HTR-8/SVneo (cell line): ENCODE measurements at places on chromosomes 4 and X.

- DNase-seq = no peak
These were observed 179.7 kb downstream of the STIM2 start for GRCh38 chr4:27040356-27040755.

GRCh38 chrX:111543212-111543741 is 31.8 kb downstream of the SERTM2 start:
- no peak for DNase-seq

GRCh38 chrX:130171446-130172126 is at the start of gene RAB33A:
Gene RAB33A, plus strand, starts transcription at chrX:130171962. Its CDS starts 101 bp downstream, at chrX:130172063.
- DNase-seq = no peak

GRCh38 chrX:135596495-135596894 is 76.0 kb downstream of the INTS6L start:
- peak; percentile 1 for DNase-seq

DNA sequence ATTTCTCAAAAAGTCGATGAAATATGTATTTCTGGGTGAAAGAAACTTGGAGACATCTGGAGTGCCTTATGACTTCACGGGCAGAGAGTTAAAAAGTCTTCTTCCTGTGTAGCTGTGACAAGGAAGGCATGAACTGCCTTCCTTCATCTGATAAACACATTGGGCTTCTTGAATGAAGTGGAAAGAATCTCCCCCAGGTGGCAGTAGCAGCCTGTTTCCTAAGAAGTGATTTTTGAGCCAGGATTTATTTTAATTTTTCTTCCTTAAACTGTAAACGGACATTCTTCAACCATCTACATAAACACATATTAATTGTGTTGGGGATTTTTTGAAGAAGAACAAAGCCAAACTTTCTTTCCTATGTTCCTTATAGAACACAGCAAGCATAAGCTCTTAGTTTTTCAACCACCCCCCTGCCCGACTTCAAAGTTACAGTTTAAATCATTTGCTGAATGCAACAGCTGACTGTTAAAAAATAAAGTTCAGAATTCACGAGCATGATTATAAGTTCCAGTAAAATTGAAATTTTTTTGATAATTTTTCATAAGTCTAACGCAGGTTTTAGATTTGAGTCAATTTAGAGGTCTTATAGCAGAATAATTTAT is 980 bp upstream of the GIMD1 start:
- peak; percentile 7 for DNase-seq

DNA sequence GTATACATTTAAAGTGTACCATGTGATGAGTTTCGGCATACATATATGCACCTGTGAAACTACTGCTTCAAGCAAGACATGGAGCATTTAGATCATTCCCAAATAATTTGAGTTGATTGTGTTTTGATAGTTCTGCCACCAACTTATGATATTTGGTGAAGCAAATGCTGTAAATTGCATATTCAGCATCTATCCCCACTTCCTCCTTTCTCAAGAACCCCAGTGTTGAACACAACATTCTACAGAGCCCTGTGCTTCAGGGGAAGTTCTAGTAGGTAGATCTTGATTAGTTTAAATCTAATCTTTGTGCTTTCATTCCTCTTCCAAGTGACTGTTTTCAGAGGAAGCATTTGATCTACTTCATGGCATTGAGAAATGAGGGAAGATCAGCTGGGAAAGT is 5.4 kb upstream of the SHROOM3 start:
- no peak for DNase-seq

- no peak for DNase-seq
These were observed 281.4 kb downstream of the GPM6A start for GRCh38 chr4:175530655-175531054.

GRCh38 chrX:133921764-133922389 is 63.5 kb downstream of the GPC3 start:
- DNase-seq = no peak

- no peak for DNase-seq
These were observed 379.1 kb upstream of the TEX13C start for GRCh38 chrX:124940531-124940930.

DNA sequence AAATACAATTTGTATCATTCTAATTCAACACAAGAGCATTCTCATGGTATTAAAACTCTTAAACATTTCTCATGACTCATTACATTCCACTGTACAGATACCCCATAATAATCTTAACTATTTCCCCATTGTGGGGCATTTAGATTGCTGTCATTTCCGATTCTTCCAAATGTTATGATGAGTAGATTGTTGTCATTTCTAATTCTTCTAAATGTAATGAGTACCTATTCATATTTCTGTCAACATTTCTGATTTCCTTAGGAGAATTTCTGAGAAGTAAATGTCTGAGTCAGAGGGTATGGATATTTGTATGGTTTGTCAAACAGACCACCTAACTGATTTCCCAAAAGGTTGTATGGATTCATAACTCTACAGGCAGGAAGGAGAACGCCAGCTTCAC is 8.3 kb downstream of the S100G start:
- DNase-seq = peak; percentile 64

GRCh38 chr4:25283948-25284347 is 28.6 kb upstream of the ZCCHC4 start:
- no peak for DNase-seq

DNA sequence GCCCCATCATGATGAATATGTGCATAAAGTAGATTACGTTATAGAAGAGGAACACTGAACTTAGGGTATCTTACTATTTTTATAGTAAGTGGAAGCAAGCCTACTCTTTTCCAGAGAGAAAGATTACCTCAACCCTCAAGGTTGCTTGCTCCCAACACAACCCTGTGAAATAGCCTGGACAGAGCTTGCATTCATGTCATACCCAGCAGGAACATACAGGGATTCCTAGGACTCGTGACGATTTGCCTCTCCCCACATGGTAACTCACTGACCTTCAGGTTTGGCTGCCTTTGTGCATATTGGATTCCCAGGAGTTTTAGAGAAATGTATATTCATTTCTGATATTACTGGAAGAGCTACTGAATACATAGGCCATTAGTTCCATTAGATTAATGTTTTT is 80.5 kb downstream of the BLTP1 start:
- no peak for DNase-seq

DNA sequence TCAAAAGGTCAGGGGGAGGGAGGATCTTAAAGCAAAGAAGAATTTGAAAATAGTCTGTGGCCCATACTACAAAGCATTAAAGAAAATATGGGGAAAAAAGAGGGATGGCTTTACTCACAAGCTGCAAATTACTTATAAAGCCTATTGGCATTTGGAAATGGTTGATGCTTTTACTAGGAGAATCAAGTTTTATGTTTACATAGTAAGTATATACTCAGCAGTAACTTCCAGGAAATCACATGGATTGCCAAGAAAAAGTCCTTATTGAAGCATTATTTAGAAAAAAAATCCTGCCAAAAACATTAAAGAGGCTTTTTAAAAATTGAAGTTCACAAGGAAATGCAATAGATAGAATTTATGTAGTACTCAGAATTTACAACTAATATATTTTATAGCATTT is 8.4 kb upstream of the SH3RF1 start:
- DNase-seq = no peak

DNA sequence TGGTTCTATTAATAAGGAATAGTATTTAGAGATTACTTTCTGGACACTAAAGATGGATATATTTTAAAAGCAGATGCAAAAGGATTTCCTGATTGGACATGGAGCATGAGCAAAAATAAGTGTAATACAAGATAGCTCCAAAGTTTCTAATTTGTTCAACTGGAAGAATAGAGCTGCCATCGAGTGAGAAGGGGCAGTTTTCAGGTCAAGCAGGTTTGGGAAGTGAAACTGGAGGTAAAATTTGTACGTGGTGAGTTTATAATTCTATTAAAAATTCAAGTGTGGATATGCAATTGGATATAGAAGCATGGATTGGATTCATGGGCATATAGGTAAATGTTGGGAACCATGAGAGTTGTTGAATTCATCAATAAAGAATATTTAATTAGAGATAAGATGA is 31.8 kb downstream of the PRDM8 start:
- DNase-seq = no peak

DNA sequence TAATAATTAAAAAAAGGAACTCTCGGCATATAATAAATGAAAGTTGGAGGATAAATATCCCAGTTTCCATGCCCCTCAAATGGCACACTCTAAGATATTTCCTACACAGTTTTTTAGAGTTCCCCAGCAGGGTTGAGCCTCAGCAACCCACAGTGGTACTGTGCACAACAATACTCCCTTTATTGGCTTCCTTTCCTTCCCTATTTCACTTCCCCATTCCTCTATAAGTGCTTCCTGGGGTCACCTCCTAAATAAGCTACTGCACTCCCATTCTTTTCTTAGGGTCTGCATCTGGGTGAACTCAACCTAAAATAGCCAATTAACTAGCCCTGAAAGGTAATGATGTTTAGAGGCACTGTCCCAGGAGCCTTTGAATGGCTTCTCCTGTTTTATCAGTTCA is 76.4 kb upstream of the NHS start:
- no peak for DNase-seq

DNA sequence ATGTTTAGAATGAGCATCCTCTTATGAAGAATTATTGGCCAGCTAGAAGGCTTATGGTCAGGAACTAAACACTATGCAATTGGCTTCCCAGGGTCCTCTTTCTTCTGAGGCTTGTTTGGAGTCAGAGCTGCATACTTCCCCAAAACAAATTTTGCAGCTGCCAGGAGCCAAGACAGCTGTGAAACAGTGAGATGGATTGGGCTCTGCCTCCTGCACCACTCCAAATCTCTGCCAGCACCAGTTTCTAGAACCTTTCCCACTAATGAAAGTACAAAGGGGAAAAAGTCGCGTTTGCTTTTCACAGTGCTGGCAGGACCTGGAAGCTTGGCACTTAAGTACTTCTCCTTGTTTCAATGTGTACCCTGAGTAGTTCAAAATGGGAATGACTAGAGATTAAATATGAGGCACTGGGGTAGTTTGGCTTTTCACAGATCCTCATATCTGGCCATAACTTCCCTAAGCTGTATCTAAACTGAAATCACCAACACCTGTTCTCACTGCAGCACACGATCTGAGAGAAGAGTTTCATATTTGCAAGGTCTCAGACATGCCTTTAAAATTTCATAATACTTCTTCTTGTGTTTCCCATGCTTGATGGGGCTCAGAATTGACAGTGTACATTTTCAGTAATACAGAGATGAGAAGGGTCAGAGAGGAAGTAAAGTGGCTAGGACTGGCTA is 20.7 kb upstream of the AR start:
- DNase-seq = no peak

DNA sequence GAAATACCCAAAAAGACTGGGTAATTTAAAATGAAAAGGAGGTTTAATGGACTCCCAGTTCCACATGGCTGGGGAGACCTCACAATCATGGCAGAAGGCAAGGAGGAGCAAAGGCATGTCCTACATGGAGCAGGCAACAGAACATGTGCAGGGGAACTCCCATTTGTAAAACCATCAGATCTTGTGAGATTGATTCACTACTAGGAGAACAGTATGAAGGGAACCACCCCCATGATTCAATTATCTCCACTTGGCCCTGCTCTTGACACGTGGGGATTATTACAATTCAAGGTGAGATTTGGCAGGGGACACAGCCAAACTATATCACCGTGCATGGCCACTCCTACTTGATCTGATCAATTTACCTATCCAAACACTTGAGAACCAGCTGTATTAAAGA is 131.5 kb upstream of the LDB2 start:
- no peak for DNase-seq

- DNase-seq = no peak
These were observed 43.2 kb downstream of the PGRMC2 start for GRCh38 chr4:128244379-128244778.

GRCh38 chrX:78514852-78515251 is 144.3 kb downstream of the RTL3 start:
- DNase-seq = no peak

DNA sequence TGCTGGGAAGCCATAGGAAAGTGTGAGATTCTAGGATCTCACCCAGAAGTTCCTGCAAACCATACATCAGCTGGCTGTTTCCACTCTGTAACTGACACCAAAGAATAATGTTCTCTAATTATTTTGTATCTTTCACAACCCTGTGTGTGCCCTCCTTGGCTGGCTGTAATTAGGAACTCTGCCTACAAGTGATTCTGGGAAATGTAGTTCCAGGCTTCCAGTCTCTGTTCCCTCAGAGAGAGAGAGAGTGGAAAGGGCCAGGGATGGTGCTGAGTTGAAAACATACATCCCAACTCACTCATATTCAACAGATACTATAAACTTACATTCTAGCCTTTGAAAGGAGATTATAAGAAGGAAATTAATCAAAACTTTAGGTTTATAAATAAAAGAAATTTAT is 57.5 kb upstream of the C1QTNF7 start:
- no peak for DNase-seq

GRCh38 chrX:18981124-18981807 is 2.6 kb downstream of the PHKA2 start:
- DNase-seq = no peak

GRCh38 chr4:177487977-177488376 is 45.7 kb upstream of the AGA start:
- DNase-seq = no peak
